Stimulated activated CD8-positive, alpha-beta memory T cell treated with anti-CD3 and anti-CD28 coated beads, Interleukin-4, amount 100 ng/mL, for 4 hours (primary cell): ENCODE measurements at places on chromosomes 7 and 10.

DNA sequence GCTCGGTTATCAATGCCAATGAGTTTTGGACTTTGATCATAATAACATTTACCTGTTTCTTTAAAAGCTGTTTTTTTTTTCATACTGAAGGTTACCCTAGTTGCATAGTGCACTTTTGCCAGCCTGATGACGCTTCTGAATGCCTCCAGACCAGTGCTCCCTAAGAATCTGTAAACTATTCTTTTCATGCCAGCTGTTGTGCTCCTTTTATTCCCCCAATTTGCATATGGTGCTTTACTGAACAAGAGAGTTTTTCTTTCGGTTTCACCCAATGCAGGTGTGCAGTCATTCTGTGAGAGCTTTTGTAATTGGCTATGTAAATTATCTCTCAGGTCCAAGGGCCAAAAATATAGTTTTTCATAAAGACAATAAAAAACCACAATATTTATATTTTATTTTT, 48.1 kb upstream of the GLCCI1 start:
- no peak for DNase-seq

DNA sequence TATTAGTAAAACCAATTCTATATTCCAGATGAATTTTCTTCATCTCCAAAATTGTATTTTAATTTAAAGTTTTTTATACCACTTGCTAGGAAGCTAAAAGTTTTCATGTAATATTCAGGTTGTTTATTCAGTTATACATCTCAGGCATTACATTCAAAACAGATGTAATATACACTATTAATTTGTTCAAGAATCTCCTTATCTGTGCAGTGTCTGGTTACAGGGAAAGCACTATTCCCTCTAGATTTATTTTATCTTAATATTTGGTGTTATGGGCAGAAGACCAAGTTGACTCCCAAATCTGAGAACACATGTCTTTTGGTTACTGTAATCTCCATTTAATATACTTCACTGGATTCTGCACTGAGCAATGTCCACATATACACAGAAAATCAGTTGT, 953.4 kb downstream of the ANKRD7 start:
- no peak for DNase-seq

- no peak for DNase-seq
Observed at GRCh38 chr10:114515298-114515914, 111.1 kb upstream of the AFAP1L2 start.

DNA sequence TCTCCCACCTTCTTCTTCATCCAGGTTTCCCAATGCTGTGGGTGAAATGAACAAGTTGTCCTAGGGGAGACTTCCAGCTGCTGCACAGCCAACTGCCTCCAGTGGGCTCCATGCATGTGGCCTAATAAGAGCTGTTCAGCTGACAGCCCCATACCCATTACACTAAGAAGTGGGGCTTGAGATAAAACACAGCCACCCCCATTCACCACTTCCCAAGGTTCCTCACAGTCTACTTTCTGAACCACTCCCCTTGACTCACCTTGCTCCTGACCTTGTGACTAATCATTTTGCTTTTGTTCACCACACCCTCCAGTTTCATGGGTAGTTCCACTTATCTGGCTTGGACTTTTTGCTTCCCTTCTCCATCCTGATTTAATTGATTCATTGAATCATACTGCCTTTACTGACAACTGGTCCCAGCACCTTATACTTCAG, 119.3 kb downstream of the CABCOCO1 start:
- no peak for DNase-seq

GRCh38 chr10:5135581-5135980, 41.4 kb downstream of the AKR1C3 start:
- no peak for DNase-seq

DNA sequence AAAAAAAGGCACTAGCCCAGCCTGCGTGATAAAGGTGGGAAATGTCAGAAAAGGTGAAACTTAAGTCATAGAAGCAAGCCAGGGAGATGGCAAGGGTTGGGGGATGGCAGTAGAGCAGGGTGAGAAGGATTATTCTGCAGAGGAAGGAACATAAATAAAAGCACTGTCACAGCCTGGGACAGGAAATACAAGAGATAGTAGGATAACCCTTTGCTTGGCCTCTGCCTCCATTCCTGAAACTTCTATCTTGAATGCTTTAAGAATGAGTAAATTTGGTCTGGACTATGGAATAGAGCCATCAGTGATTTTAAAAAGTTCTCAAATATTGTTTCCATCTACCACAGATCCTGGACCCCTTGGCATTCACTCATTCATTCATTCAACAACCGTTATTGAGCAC, 50.0 kb downstream of the ABCC2 start:
- no peak for DNase-seq

DNA sequence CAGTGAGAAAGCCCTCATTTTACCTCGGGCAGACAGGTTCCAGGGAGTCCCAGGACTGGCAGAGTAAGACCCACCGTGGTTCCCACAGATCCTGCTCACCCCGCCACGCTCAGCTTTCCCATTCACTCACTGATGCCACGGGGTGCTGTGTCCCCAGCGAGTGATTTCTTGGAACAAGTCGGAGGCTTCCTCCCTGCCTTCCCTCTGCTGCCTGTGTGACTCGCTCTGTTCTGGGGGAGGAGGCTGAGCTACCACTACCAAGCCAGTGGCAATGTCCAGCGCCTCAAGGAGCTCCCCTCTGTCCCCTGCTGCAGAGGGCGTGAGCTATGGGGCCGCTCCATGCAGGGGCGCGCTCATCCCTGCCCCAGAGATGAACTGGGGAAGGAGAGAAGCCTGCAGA, 12.6 kb downstream of the IL15RA start:
- DNase-seq: no peak

GRCh38 chr7:151429560-151430331, 10.2 kb downstream of the CRYGN start:
- no peak for DNase-seq

- no peak for DNase-seq
Observed at GRCh38 chr10:1737222-1738061, at the start of gene ADARB2. Gene ADARB2, minus strand, starts transcription at chr10:1737525.

GRCh38 chr7:106415433-106415832, 130.7 kb upstream of the NAMPT start:
- DNase-seq: no peak

GRCh38 chr10:35462491-35462934, 126.2 kb downstream of the CCNY start:
- no peak for DNase-seq

DNA sequence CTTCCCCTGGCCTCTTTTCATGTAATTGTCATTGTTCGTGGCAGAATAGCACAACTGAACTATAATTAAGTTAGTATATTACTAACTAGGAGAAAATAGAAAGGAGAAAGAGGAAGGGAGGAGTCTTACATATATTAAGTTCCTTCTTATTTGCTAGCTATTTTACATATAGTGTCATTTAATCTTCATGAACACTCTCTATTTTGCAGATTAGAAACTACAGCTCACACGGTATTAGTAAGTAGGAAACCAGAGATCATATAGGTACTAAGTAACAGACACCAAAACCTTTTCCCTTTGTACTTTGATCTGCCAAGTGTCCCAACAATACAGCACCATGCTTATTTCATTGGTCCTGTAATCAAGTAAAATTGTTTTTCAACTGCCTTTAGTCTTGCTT, 202.4 kb upstream of the HPS1 start:
- no peak for DNase-seq

DNA sequence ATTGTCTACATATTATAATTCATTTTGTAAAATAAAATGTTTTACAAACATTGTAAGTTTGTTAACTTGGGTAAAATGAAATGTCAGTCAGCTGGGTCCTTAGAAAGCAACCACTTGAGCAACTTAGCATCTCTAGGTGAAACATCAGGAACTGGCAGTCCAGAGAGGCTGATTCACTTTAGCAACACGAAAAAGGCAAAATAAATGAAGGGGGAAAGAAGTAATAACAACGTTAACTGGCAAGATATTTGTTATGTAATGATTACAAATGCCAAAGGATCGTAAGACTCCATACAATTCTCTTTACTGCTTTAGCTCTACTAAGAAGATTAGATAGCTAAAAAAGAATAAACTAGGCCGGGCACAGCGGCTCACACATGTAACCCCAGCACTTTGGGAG, 5.0 kb downstream of the PDZD8 start:
- DNase-seq: no peak

- no peak for DNase-seq
Observed at GRCh38 chr7:140203556-140203955, 26.8 kb upstream of the KDM7A start.

DNA sequence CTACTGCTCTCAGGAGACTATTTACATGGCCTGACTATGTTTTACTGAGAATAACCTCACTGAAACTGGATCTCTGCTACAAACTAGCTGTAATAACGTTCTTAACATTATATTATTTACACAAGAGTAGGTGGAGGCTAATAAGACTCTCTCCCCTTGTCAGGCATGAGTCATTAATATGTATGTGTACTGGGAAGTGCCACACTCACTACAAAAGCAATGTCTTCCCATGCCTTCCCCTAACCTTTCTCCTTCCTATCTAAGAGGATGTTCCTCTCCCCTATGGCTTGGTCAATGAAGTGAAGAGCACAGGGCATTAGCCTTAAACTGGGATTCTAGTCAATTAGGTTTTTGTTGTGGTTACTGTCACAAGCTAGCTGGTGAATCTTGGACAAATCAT, 147.9 kb downstream of the DGKB start:
- DNase-seq: no peak

DNA sequence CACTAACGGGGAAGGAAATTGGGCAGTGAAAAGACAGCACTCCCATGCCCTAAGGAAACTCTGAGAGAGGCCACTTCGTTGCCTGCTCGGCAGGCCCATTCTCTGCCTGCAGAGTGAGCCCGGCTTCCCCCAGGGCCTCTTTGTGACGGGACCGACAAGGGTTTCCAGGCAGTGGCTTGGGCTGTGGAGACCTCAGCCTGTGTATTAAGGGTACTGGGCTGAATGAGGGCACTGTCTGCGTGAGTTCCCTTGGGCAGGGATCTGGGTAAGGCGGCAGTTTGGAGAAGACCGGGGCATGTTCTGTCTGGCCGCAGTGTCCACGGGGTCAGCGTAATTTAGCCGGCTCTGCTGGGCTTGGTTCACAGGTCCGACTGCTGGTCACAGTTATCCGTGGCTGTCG, 237.2 kb downstream of the MGMT start:
- DNase-seq: no peak

DNA sequence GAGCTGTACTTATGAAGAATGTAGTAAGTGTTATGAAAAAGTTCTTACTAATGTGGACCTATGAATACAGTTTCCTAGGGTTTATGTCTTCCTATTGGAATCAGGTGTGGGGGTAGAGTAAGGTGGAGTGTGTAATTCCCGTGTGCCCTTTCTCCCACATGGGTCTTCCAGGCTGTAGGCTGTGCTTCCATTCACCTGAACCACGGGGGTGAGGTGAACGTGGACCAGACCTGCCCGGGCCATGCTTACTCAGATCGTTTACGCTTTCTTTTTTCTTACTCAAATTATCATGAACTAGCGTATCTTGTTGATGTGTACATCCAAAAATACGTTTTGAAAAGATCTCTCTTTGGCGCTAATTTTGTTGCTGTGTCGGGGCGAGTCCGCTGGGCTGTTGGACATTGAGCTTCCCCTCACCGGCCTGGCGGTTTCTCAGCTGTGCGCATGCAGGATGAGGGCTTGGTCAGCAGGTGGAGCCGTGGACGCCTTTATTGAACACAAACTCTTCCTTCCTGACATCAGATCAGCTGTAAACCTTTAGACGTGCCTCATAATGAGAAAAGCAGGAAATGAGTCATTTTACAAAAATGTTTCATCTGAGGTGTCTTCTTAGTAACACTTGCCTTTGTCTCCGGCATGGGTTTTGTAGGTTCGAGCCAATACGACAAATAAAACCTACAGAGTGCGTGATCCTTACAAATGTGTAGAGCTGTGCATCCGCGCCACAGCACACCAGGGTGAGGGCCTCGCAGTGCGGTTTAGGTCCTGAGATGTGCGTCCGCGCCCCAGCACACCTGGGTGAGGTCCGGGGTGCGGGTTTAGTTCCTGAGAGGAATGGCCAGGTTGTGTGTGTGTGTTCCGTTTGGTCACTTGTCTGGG, 53.8 kb downstream of the WDR37 start:
- peak; percentile 56 for DNase-seq

- DNase-seq: no peak
Observed at GRCh38 chr7:386385-386784, 96.4 kb downstream of the FOXL3 start.

- DNase-seq: no peak
Observed at GRCh38 chr10:125689955-125690569, 7.1 kb upstream of the TEX36 start.
